Stimulated activated naive CD8-positive, alpha-beta T cell treated with anti-CD3 and anti-CD28 coated beads, Interleukin-15, amount 100 ng/mL, for 72 hours (primary cell): ENCODE measurements at places on chromosomes 16 and 17.

DNA sequence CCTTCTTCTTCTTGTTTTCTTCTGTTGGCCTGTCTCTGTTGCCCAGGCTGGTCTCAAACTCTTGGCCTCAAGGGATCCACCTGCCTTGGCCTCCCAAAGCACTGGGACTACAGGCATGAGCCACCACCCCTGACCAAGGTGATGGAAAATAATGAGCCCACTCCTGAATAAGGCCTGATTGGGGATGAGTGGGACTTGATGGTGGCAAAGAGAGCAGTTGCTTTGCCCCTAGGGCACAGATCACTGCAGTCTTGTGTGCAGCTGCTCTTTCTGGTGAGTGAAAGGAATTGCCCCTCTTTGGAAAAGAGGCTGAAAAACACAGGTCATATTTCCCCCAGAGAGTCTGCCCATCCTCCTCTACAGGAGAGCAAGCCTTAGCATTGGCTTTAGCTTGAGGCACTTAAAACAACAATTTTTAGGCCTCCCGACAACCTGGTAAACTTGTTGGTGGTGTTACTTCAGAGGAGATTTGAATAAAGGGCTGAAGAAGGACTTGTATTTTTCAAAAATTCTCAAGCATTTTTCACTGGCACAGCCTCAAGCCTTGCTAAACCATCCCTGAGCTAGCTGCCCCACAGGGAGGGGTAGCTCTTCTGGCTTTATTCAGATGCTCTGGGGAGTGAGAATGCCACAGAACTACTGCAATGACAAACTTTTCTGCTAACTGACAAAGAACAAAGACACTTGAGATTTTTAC is 6.1 kb upstream of the PDP2 start:
- DNase-seq, result peak; percentile 35

- DNase-seq, result no peak
Measured at GRCh38 chr17:60602385-60602742, 2.4 kb downstream of the PPM1D start.

DNA sequence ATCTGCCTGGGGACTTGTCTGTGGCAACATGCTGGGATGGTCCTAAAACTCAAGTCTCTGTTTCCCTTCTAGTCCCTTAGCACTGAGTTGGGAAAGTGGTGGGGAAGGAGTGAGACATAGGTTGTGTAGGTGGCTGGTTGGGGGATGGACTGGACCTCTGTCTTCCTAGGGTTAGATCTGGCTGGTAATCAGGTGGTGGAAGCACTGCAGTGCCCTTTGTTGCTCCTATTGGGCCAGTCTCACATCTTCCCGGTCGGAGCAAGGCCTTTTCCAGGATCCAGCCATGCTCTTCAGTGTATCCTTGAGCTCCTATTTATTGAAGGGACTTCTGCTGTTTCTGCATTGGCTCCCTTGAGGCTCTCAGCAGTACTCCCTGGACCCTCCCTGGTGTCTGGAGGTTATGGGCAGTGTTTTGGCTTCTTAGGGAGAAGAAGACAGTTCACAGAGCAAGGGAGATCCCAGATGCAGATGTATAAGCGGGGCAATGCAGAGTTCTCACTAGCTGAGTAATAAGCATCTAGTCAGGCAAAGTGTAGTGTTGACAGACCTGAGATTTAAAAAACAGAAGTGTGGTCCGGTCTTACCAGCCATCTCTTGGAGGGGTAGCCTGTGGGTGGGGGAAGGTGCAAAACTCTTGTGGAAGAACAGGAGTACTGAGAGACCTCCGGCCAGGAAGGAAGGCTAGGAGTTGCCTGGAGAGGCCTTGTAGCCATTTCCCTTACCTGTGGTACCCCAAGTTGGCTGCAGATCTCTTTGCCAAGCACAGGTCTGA is 1.3 kb upstream of the NUTF2 start:
- no peak for DNase-seq

DNA sequence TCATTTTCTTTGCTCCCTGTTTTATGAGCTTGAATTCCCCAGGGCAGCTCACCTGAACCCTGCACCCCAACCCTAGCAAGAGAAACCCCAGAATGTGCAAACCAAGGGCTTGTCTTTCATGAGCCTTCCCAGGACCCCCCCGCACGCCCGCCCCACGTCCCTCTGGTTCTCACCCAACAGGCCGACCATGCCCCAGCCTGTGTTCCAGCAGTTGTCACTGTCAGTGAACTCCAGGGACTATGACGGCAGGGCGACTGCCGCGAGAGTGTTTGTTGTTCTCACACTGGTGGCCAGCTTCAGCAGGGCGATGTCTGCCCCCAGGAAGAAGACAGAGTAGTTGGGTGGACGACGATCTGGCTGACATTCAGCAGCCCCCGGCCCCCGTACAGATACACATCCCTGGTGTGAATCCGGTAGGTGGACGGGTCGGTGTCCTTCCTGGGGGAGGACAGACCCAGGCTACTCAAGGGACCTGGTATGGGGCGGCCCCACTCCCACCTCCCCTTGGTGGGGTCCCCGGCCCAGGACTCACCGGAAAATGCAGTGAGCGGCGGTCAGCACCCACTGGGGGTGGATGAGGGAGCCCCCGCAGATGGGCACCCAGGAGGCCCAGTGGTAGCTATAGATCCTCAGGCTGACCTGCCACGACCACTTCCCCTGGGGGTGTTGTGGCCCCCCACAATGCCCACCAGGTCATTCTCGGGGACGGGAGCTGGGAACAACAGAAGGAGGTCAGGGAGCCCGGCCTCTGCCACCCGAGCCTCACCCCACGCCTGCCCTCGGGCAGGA is 20.1 kb downstream of the TPSD1 start:
- no peak for DNase-seq

DNA sequence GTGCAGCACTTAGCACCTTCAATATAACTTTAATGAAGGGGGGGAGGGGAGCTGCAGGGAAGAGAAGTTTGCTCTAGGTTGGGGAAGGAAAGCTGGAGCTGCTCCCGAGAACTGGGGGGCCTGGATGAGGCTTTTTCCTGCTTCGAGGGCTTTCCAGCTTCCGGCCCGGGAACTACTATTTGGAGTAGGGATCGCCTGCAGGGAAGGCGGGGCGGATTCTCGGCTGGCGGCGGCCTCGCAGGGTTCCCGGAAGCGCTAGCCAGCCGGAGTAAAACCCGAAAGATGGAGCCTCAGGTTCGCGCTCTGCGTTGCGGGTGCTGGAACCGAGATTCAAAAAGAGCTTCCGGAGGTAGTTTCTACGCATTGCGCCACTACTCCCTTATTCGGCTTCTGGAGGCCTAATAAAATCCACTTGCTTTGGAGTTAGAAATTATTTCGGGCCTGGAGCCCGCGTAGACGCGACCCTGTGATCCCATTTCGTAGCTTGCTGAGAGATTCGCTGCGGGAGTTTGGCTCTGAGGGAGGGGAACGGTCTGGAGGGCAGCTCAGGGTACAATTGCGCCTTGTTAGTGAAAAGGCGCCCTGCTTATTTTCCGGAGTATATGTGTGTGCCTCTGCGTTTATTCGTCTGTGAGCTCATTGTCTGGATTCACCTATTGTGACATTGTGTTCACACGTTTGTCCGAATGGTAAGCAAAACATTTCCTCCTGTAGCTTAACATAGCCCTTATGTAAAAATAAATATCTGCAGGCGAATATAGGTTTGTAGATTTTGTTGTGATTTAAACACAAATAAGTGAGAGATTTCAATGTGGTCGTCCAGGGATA is 652 bp downstream of the PRAC2 start:
- DNase-seq, result no peak

DNA sequence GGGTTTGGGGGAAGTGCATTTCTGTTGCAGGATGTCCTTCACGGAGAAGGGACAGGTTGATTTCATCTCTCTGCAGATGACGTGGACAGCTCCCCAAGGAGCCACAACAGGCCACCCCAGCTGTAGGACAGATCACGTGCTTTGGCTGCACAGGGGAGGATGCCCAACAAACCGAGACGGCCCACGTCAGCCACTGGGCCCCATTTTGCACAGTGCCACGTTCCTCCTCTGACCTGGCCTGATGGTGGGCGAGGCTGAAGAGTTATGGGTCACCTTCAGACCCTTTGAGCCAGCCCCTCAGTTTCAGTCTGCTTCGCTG is 9.0 kb upstream of the RHBDL3 start:
- DNase-seq, result no peak

DNA sequence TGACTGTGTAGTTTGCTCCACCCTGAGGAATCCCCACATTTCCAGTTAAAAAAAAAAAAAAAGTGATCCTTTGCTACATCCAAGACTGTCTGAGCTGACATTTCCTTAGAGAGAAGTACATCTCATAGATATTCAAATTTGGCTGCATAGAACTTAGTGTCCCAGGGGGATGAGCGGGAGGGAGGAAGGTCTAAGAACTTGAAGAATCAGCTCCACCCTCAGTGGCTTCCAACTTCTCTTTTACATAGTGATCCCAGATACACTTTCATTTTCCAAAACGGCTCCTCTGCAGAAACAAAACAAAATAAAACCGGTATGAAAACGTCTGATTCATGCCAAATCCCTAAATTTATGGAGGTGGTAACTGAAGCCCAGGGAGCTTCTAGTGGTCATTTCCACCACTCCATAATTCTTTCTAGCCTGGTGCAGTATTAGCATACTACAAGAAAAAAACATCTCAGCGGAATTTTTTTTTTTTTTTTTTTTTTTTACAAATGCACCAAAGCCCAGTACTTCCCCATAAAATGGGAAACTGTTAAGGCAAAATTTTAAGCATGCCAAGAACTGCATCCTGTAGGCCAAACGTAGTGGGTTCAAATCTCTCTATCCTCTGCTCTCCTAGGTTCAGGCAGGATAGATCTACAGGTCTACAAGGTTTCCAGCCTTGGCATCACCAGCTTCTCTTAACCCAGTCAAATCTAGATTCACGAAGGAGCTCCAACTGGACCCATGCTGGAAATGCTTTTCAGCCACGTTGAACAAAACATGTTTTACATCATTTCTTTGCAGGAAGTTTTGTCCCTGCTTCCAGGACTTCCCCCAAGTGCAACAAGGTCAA is 29.3 kb downstream of the MAF start:
- DNase-seq, result no peak

GRCh38 chr17:48177816-48178215 is 70.2 kb downstream of the SNX11 start:
- DNase-seq, result no peak

- no peak for DNase-seq
Measured at GRCh38 chr16:57987441-57988177, 12.9 kb downstream of the ZNF319 start.

DNA sequence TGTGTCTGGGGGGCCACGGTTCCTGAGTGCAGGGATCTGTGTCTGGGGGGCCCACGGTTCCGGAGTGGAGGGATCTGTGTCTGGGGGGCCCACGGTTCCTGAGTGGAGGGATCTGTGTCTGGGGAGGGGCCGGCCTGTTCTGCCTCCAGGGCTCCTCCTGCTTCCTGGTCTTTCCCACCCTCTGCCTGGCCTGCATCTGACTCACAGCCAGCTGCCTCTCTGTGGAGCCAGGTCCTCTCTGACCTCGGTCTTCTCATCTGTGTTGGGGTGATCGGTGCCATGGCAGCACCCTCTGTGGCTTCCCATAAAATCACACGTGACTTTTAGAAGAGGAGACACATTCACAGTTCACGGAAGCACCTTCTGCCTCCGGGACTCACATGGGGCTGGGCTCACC is 50.3 kb downstream of the ZFPM1 start:
- no peak for DNase-seq

DNA sequence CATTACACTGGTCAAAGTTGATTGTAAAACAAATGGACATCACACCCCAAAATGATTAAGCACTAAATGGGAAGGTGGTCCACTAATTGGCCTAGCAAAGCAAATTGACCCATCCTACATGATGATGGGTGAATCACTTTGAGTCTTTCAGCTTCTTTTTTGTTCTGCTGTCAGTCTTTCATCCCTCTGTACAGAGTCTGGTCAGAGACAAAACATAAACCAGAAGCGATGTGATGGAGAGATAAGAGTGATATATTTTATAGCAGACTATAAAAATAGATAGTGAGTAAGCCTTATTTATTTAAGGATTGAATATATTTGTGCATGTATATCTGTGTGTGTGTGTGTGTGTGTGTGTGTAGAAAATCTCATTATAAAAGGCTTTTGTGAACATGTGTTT is 618.4 kb upstream of the SOX9 start:
- no peak for DNase-seq

DNA sequence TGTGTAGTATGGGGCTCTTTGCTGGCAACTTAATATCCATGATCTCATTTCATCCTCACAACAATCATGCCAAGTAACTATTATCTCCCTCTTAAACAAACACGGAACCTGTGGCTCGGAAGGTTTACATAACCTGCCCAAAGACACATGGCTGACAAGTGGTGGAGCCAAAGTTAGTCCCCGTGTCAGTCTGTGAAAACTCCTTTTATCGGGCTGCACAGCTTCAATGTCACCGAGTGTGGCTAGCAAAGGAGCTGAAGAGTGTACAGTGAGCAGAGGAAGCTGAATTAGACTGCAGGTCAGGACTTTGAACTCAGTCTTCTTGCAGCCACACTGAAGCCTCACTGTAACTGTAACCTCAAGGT is 80.3 kb downstream of the PARN start:
- no peak for DNase-seq

DNA sequence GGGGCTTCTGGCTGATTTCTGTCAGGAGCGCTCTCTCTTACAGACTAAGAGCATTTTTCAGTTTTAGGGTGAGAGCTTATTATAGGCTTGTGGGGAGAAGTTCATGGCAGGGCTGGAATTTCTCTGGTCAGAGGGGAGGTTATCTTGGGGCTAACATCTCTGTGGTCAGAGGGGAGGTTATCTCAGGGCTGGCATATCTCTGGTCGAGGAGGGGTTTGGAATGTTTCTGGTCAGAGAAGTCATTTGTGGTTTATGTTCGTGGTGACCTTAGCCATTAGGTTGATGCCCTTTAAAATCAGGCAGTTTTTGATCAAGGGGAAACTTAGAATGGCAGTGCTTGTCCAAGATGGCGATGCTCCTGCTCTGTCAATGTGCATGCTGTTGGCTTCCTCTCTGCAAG is 10.8 kb upstream of the USP31 start:
- DNase-seq, result no peak

GRCh38 chr17:82803606-82804005 is 36.2 kb downstream of the ZNF750 start:
- no peak for DNase-seq

DNA sequence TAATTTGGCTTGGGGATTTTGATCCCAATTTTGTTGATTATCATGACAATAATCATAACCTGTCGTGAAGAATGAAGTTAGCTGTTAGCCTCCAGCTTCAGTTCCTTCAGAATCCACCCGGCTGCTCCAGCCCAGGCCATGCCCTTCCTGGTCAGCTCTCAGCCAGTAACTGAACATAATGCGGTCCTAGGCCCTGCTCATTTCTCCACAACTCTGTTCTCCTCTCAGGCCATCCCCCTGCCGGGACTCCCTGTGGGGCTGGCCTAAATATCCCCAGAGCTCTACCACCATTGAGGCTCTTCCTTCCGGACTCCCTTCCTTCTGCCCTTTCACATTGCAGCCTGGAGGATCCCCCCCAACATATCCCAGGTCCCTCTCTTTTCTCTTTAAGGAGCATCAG is 833.4 kb upstream of the GOT2 start:
- no peak for DNase-seq

DNA sequence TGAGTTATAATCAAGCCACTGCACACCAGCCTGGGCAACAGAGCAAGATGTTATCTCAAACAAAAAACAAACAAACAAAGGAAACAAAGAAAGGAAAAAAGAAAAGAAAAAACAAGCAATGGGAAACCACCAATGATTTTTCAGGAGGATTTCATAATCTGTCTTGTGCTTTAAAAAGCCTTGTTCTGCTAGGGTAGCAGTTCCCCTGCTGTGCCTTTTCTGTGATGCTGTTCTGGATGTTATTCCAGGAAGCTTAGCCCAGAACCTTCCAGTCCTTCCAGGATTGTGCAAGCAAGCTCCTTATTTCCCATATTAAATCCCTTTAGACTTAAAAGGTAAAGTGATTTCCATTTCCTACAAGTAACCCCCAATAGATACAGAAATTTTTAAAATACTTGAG is 171.1 kb downstream of the ABCC12 start:
- DNase-seq, result no peak

GRCh38 chr17:36468903-36469635 is 17.4 kb upstream of the ZNHIT3 start:
- no peak for DNase-seq
